NCI-H510A treated with DMSO at 0.1 percent for 48 hours (cell line): ENCODE measurements at places on chromosomes 7 and 10.
A peak's percentile ranks its signal among the peaks of the same experiment; 100 is the strongest.

DNA sequence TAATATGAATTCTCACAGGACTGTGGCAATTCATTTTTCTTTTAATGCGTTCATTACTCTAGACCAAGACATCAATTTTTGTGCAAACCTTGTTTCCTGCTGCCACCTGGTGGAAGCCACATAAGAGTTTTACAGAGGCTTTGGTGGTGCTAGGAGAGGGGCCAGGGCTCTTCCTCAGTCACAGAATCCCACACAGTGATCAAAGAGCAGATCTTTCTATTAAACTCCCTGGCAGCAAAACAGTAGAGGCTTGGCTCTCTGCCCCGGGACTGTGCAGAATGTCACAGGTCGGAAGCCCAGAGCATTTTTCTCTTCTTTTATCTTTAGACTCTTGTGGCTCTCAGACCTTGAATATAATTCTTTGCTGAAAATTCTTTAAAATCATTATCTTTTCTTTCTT is 506.4 kb upstream of the C7orf33 start:
- peak; percentile 55 for DNase-seq

DNA sequence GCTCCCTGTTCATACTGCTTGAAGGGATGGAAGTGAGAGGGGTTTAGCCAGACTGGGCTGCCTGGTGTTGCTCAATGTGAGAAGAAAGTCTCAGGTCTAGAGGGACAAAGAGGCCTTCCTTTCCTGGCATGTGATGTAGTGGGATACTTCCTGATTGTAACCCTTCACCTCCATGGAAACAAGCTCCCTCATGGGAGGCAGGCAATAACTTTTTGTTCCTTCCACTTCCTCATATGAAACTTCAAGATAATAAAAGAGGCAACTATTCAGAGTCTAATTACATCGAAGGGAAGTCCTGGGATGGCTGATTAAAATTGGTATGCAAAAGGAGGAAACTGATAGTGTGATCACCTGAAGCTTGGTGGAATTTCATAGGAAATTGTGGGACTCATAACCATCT is 84.1 kb upstream of the ETV1 start:
- no peak for DNase-seq

DNA sequence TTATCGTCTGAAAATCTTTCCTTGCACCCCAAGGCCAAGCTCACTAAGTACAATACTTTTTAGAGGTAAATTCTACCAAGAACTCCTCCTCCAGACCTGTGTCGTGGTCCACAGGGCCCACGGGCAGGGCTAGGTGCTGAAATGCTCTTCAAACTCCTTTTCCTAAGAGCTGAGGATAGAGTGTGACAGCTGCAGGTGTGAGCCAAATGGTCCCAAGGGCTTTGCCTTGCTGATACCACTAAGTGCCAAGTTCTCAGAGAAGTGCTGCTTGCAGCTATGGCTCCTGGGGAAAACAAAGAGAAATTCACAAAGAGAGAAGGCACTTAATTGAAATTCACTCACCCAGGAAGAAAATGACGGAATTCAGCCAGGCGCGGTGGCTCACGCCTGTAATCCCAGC is 868.9 kb upstream of the AUTS2 start:
- no peak for DNase-seq

GRCh38 chr10:34742456-34742855 is 72.6 kb downstream of the PARD3 start:
- DNase-seq, result no peak

GRCh38 chr7:11297126-11297625 is 323.5 kb downstream of the PHF14 start:
- no peak for DNase-seq

DNA sequence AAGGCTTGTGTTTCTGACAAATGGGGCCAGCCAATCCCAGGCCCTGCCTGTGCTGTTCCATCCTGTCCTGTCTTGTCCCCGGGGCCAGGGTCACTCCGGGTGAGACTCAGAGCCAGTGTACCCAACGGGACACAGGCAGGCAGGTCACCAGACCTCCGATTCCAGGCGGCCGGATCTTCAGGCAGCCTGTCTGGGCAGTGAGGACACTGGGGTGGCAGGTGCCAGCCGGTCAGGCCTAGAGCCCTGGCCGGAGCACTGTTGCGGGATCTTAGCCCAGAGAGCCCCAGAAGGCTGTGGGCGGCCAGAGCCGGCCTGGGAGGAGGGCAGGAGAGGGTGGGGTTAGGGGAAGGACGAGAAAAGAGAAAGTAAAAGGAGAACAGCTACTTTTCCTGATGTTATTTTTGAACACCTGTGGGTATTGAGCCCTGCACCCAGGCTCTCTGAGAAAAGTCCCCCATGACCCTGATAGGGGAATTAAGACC is 134.3 kb upstream of the TNRC18 start:
- DNase-seq, result no peak

- DNase-seq, result peak; percentile 53
Observed at GRCh38 chr10:76282061-76283025, 850.9 kb downstream of the LRMDA start.

DNA sequence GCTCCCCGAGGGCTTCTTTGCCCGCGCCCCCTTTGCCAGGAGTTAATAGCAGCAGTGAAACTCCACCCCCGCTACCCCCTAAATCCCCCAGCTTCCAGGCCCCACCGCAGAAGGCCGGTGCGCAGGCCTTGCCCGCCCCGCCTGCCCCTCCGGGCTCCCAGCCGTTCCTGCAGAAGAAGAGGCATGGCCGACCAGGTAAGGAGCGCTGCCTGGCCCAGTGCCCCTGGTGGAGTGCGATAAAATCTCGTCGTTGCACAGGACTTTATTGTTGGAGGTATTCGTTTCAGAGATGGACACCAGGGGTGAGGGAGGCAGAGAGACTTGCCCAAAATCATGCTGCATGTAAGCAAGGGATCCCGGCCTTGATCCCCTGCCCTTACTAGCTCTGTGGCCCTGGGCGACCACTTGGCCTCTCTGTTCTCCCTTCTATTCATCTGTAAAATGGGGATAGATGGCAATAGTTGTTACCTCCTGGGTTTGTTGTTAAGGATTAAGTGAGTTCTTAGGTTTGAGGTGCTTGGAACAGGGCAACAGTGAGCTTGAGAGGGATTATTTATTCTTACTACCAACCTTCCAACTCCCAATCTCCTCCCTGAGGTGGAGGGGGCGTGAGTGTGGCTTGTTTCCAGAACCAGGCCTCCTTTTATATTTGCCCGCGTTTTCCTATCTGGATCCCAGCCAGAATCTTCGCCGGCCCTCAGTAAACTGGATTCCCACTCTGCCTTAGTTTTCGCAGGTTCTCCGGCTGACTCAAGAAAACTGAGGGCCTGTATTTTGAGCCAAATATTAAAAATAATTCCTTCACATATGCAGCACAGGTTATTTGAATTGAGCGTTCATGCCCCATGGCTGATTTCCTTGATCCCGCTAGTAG is 78.3 kb downstream of the WIPF3 start:
- DNase-seq, result peak; percentile 56

- no peak for DNase-seq
Observed at GRCh38 chr7:31651234-31652062, 35.6 kb upstream of the PPP1R17 start.

- DNase-seq, result no peak
Observed at GRCh38 chr7:84817016-84817415, 369.8 kb downstream of the SEMA3D start.

GRCh38 chr7:43458330-43459018 is 124.4 kb upstream of the STK17A start:
- no peak for DNase-seq
